ENCODE measurements at places on chromosomes 7 and 10.

GRCh38 chr7:149735779-149736477, 37.5 kb downstream of the ZNF467 start:
- no peak for DNase-seq

GRCh38 chr10:102585026-102585425, 59.3 kb upstream of the TRIM8 start:
- no peak for DNase-seq

DNA sequence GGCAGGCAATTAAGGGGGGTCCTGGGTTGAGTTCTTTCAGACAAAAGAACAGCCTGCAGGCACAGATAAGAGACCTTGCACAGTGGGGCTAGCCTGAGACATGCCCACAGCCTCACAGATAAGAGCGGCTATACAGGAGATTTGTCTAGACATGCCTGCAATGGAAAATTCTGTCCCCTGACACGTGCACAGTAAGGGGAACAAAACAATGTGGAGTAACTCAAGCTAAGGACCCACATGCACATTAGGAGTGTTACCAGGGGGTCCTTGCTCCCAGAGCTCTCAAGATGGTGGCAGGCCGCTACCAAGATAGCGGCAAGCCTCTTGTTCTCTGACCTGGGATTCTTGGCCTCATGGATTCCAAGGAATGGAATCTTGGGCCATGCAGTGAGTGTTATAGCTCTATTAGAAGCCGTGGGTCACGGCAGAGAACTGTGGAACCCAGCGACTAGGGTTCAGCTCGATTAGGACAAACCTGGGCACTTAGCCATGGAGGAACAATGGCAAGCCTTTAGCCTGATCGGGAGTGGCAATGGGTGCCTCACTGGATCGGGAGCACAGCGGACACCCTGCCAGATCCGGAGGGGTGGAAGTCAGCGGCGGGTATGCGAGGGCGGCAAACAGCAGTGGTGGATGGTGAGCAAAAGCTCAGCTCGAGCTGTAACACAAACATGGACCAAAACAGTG, 196.9 kb downstream of the CCSER2 start:
- DNase-seq, result no peak

- no peak for DNase-seq
Measured at GRCh38 chr10:90993340-90993739, 72.5 kb upstream of the ANKRD1 start.

- no peak for DNase-seq
Measured at GRCh38 chr10:44384601-44385025, 284 bp downstream of the CXCL12 start.

DNA sequence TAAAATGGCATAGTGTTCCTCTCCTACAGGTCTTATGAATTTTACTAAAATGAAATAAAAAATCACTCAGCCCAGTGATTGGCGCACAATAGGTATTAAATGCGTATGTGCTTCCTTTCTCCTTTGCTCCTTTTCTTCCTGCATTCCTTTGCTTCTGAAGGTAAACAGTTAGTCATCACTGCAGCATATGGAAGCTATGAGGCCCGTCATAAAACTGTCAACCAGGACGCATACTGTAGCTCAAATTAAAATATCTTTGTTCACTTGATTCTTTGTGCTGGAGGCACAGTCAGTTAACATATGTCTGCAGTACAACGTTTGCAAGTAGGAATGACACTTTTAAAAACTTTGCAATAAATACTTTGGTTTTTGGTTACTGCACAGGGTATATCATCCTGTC, 374.7 kb downstream of the TCERG1L start:
- no peak for DNase-seq

DNA sequence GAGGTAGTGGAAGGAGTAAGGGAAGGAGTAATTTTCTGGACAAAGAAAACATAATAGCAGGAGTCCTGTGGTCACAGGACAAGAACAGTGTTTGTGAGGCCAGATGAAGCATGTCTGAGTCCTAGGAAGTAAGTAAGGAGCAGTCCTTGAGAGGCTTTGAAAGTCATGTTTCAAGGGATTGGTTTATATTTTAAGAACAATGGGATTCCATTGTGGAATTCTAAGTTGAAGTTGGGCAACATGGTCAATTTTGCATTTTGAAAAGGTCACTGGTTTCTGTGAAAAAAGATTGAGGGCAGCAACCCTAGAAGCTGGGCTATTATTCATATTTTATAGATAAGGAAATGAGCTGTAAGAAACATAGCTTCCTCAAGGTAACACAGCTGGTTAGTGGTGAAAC, 10.8 kb upstream of the SLC25A28 start:
- DNase-seq, result no peak

DNA sequence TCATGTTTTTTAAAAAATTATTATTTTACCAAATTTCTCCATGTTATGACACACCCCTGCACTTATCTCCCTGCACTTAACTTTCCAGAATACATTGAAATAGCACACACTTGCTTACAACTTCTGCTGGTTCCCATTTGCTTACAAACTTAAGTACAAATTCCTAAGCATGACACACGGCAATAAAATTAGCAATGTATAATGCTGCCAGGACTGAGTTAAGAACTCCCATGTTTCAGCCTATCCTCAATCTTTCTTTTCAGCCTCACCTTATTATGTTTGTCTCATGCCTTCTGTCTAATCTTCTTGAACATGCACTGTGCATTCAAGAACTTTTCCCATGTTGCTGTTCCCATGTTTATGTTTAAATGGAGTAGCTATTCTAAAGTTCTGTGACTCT, 40.8 kb downstream of the PRPS1L1 start:
- no peak for DNase-seq

GRCh38 chr10:70737250-70737649, 47.9 kb downstream of the TBATA start:
- no peak for DNase-seq

- DNase-seq, result no peak
Measured at GRCh38 chr10:78578929-78579328, 489.8 kb upstream of the ZMIZ1 start.

DNA sequence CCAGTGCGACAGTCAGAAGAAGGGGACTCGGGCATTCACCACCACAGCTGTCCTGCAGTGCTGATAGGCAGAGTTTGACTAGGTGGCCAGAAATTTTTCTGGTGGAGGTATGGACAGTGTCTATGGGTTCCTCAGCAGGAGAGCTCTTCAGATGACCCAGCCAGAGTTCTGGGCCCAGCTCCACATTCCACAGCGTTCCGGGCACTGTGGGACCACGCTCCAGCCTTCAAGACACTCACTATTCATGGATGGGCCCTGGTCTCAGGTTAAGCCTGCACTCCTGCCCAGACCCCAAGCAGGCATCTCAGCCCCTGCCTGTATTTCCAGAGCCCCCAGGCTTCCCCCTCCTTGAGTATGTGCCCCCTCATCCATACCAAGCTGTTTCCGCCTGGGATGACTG, 497.0 kb upstream of the FOXK1 start:
- DNase-seq, result no peak

DNA sequence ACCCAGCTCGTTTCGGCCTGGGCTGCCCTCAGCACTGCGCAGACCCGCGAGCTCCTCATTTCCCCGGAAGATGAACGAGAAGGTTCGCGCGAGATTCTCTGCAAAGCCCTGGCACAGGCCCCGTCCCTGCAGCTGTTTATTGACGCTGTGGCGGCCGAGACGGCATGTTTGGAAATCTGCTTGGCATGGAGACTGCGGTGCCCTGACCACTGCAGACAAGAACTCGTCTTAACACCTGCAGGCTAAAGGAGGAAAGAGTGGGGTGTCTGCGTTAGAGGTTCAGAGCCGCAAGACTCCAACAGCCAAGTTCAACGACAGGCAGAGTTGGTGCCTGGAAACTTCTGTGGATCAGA, 125.6 kb downstream of the DNAJB6 start:
- no peak for DNase-seq

GRCh38 chr7:155584763-155585531, 38.6 kb upstream of the CNPY1 start:
- peak; percentile 7 for DNase-seq

DNA sequence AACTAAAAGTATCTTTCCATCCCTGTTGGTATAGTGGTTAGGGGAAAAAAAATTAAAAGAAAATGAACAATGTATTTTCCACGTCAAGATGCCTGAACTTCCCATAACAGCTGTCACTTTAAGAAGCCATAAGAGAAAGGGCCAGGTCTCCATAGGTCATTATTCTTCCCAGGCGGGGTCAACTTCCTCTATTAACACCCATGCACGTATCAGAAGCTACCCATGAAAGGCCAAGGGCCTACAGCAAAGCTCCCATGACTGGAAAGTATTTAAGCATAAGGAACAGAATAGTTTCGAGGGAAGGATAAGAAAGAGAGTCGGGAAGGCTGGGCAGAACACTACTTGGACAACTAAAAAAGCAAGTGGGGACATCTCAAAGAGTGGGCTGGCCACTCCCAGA, 40.1 kb downstream of the RBM28 start:
- no peak for DNase-seq

- no peak for DNase-seq
Measured at GRCh38 chr10:78921895-78922294, 146.9 kb upstream of the ZMIZ1 start.

- DNase-seq, result no peak
Measured at GRCh38 chr10:3426190-3426845, 253.7 kb upstream of the PITRM1 start.

DNA sequence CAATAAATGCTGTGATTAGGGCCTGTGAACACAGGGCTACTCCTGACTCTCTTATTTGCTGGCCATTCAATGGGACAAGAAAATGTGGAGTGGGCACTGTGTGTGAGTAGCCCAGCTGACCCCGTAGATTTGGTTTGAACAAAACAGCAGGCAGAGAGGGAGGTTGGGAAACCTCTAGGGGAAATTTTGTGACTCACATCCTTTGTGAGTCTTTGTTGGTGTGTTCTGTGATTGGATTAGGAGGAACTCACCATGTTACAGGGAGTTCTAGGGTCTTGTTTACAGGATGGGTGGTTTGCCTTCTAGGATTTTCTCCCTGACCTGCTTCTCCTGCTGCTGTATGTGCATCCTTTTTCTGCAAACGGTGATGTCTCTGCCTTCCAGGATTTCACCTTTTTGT, 128.3 kb upstream of the MKI67 start:
- no peak for DNase-seq

GRCh38 chr7:44776211-44776610, 20.3 kb upstream of the PPIA start:
- no peak for DNase-seq

- no peak for DNase-seq
Measured at GRCh38 chr7:30735631-30736030, 16.3 kb upstream of the INMT start.

- no peak for DNase-seq
Measured at GRCh38 chr10:128873411-128874054, 593.5 kb upstream of the MGMT start.

DNA sequence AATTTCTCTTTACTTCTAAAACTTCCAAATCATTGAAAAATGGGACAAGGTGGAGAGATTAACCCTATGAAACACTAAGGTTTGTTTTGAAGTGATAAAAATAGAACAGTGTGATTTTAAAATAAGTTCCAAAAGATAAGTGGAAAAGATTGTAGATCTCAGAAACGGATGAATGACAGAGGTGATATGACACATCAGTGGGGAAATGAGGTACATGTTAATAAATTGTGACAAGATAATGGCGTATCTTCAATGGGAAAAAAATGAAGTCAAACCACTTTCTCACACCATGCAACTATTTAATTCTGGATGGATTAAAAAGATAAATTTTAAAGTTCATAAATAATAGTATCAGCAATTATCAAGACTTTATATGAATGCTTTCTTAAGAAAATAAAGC, 159.7 kb upstream of the VWC2 start:
- DNase-seq, result no peak
